ENCODE measurements at places on chromosomes 1 and 21.

GRCh38 chr1:160826546-160826945 is 30.6 kb downstream of the LY9 start:
- no peak for DNase-seq

GRCh38 chr1:90370686-90371447 is 346.2 kb downstream of the BARHL2 start:
- no peak for DNase-seq

GRCh38 chr1:1020000-1020404 is at the start of gene AGRN:
TSS of gene AGRN (plus strand) at chr1:1020120. CDS start at chr1:1020173, 53 bp downstream.
- DNase-seq, result no peak

GRCh38 chr1:51697166-51697565 is 80.3 kb downstream of the OSBPL9 start:
- DNase-seq, result no peak

DNA sequence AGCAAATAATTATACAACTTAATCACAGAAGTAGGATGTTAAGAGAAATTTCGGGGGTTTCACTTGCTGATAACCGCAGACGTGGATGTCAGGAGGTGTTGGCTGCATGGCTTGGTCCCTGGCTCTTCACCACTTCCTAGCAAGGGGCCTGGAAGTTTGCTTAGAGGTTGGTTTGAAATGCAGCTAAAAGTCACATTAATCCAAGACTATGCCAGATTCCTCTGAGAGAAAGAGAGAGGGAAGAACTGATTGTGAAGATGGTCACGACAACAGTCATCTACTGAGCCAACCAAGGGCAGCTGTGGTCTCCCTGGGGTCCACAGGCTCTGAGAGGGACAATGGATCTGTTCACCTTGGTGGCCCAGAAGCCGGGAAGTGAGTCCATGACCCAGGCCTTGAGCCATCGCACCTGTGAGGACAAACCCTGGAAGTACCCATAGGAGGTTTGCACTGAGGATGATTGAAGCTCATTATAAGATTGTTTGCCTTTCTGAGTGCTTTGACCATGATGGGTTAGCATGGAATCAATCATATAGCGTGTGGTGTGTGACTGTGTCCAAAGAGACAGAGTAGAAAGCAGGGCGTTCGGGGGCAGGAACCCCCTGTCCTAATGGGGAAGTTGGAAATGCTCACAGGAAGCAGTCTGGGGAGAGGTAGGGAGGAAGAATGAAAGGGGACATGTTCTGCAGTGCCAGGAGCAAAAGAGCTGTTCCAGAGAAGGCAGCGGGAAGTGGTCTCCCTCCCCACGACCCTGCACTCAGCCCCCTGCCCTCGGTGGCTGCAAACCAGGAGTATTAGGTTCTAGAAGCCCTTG is 47.1 kb downstream of the UMODL1 start:
- DNase-seq, result no peak

DNA sequence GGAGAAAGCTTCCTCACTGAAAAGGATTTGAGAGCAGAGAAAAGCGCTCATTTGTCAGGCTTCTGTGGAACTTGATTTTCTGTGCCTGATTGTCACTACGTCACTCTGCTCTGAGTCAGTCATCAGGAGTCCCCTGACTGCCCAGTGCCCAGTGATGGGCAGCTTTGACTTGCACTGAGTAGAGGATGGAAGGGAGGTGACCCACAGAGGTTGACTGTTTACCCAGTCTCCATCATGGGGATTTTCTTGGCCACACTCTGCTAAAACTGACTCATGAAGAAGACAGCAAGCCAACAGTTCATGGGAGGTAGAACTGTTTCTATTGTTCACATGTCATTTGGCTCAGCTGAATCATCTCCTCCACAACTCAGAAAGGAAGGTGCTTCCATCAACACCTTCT is 82.1 kb upstream of the DUSP10 start:
- DNase-seq, result no peak

- no peak for DNase-seq
Measured at GRCh38 chr1:109929170-109929569, 18.5 kb downstream of the CSF1 start.
